Left lobe of liver (tissue), 2 donors: ENCODE measurements at places on chromosomes 5 and 9. TPM values are rescaled to one million over a fixed set of nuclear protein-coding genes. Genes with fewer than 3 reads are reported as not detected.
A peak's percentile ranks its signal among the peaks of the same experiment; 100 is the strongest.

GRCh38 chr9:26656003-26656870 lies 236.4 kb downstream of the CAAP1 start:
- DNase-seq: no peak

DNA sequence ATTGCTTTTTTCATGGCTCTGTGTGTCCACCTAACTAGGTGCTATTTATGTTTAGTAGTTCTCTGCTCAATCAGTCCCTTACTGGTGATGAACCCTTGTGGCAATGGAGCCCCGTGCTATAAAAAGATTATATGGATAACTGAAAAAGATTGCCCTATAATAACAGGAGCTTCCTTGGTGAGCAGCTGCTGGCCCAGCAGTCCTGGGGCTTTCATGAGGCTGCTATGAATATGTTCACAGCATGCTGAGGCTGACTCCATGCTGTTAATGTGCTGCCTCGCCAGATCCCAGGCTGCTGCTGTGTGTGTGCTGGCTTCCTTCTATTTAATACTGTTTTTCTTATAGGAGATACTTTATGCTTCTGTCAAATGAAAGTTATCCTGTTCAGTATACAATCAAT lies 357.5 kb downstream of the TAF11L14 start:
- DNase-seq: no peak

DNA sequence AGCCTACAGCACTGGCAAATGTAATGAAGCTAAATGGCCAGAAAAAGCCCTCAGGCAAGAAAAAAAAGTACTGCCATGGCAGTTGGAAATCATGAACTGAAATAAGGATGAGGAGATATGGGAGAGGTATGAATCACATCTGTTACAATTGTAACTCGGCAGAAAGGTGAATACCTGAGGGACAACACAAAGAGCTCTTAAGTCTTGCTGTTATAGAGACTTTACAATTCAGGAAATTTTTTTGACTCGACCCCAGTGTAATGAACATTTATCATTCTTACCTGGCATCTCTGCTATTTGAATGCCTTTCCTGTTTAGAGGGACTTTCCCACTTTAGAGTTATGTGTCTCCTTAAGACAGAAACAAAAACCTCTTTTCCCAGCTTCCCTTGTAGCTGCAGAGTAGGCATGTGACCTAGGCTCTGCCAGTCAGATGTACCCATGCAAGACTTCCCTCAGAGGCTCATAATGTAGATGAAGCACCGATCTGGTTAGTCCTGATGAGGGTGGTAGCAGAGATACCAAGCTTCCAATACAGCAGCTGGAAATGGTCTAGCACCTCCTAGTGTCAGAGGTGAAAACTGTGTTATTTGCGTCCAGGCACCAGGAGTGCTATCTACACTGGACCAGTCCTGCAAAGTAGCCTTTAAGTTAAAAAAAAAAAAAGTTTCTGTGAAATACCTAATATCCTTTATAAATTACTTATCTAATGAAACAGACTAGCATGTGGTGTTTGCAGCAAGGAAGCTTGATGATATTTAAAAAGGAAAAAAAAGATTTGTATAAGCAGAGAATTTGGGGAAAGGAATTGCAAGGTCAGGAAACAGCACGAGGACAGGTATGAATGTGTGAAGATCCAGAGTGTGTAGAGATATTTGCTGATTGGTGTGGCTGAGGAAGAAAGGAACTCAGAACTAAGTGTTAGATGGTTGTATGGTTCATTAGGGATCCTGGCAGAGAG lies 146.9 kb upstream of the SLC1A3 start:
- DNase-seq: no peak

GRCh38 chr5:81187885-81188284 lies 45.2 kb upstream of the CKMT2 start:
- peak; percentile 62 for DNase-seq

Gene MLANA
- total RNA-seq: not detected

- DNase-seq: no peak
Measured at GRCh38 chr5:94397508-94397907, 220.9 kb downstream of the KIAA0825 start.

DNA sequence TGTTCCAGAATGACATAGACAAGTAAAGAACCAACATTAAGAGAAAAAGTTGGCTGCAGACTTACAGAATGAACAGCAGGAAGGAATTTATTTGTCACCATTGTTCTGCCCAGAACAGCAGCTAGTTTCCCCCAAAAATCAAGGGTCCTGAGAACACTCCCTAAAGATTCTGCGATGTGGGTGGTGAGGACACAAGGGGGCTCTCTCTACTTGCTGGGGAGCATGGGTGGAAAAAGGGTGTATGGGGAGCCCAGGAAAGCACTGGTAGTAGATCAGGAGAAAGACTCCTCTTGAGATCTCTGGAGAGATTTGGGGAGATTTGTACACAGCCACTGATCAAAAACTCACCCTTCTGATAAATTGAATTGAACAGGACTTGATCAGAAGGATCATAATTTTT lies 316.5 kb downstream of the KCTD16 start:
- DNase-seq: no peak

GRCh38 chr9:88833946-88834345 lies 157.3 kb upstream of the S1PR3 start:
- no peak for DNase-seq

DNA sequence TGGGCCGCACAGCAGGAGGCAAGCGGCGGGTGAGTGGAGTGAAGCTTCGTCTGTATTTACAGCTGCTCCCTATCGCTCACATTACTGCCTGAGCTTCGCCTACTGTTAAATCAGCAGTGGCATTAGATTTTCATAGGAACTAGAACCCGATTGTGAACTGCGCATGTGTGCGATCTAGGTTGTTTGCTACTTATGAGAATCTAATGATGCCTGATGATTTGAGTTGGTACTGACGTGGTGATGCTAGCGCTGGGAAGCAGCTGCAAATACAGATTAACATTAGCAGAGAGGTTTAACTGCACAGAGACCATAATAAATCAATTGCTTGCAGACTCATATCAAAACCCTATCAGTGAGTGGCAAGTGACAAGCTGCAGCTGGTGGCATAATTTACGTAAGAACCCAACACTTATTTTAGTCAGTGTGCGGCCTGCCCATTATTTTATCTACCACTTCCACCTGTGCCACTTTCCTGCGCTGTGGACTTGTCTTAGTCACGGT lies 133.4 kb upstream of the CDH9 start:
- no peak for DNase-seq

DNA sequence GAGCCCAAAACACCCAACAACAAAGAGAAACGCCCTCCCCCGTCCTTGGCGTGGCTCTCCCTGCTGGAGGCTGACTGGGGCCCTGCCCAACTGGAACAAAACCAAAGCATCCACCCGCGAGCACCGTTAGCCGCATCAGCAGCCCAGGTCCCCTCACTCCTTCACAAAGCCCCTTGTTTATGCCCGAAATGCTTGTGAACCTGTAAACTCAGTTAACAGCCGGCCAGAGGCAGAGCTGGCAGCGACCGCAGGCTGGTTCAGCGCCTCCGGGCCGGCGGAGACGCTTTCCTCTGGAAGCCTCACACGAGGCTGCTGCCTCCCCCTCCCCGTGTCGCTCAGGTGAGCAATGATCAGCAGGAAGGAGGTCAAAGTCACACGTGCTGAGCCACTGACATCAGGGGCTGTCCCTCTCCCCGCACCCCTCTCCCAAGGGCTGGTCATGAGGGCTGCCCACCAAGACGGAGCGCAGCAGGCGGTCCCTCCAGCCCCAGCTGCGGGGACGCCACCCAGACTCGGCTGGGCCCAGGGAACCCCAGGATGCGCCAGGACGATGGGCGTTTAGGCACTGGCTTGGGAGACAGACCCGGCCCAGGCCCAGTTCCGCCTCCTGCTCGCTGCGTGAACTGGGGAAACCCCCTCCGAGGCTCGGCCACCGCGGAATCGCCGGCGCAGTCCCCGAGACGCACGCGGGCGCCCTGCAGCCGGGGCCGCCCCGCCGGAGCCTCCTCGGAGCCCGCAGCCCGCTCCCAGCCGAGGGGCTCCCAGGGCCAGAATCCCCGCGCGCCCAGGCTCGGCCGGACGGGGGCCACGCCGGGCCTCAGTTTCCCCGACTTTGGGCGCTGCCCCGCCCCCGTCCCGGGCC lies 563 bp downstream of the SNAPC4 start:
- no peak for DNase-seq

GRCh38 chr5:67014957-67015400 lies 181.6 kb downstream of the CD180 start:
- no peak for DNase-seq

Gene CD180
- total RNA-seq: 0.38 TPM

DNA sequence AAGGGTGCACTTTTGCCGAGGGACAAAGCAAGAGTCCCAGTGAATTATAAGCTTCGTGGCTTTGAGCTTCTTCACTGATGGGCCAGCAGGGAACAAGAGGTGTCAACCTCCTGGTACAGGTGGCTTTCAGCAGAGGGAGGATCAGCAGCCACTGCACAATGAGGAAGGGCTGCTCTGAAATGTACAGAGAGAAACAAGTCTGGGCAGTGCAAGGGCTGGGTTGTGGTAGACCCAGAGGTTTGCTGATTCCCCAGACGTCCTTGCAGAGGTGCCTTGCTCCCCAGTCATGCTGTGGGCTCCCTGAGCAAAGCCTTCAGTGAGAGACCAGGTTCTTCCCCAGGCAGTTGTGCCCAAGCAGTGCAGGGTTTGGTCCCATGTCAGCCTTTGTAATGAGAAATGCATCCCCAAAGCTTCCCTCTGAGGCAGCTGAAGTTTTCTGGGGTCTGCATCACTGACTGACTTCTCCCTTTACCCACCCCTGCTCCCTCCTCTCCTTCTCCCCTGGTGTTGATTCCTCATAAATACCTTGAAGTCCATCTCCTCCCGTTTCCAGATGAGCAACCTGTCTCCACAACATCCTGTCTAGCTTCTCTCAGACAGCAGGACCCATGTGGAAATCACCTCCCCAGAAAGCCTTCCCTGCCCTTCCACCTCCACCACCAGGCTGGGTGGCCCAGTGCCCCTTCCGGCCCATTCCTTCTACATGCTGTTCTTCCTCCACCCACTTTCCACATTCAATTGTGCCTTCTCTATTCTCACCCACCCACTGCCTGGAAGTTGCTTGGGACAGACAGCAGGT lies 599.6 kb upstream of the ADAMTS16 start:
- DNase-seq: no peak

Gene TAL2
- total RNA-seq: not detected

DNA sequence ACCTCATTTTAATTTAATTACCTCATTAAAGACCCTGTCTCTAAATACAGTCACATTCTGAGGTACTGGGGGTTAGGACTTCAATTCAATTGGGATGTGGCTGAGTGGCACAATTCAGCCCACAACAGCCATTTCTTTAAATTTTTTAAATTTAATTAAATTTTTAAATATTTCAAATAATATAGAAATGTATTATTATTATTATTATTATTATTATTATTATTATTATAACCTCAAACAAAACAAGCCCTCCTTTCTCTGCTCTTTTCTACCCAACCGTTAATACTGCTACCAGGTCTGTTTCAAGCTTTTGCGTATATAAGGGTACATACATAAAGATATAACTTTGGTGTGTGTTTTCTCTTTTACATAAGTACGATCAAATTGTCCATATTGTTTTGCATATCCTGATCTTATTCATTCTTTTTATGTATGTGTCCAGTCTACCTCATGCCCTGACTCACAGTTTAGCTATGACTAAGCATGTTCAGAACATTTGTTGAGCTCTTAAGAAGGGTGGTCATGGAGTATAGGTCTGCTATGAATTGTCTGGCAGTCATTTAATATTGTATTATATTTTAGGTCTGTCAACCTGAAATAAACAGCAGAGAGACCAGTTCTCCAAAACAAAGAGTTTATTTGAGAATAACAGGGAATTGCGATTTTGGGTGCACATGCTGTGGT lies 16.1 kb upstream of the RAB14 start:
- no peak for DNase-seq

DNA sequence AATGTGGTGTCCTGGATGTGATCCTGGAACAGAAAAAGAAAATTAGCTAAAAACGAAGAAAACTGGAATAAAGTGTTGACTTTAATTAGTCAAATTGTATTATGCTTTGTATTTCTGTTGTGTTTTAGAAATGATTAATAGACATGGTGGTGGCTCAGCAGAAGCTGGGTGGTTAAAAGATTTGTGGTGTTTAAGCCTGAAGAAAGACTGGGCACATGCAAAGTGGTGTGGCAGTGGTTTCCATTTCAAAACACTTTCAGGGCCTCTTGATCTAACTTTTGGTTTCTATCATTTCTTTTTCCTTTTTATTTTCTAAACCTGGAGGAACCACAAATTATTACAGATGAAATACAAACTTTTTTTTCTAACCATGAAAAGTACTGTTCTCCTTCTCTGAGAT lies 44.1 kb downstream of the ADGRV1 start:
- DNase-seq: no peak

DNA sequence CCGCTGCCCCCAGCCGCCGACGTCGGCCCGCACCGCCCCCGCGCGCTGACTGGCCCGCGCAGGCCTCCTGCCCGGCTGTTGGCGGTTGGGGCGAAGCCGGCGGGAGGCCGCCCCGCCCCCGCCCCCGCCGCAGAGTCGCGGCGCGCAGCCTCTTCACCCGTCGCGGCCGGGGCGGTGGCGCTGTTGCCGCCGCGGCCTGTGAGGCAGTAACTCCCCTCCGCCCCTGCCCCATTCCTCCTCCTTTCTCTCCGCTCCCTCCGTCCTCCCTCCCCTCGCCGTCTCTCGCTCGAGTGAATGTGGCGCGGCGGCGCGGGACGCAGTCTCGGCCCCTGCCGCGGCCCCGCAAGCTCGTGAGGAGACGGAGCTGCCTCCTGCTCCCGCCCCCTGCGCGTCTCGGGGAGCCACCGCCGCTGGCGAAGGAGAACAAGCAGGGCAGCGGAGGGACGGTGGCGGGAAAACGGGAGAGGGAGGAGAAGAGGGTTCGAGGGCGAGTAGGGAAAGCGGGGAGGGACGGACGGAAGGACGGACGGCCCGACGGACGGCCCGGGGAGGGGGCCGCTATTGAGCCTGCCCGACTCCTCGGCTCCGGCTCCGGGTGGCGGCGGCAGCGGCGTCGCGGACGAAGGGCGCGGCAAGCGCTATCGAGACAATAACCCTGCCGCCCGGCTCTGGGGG lies 637 bp upstream of the ERBIN start:
- peak; percentile 88 for DNase-seq

- DNase-seq: no peak
Measured at GRCh38 chr5:149584121-149584520, 2.8 kb downstream of the ARHGEF37 start.

Gene FBP2
- not detected for total RNA-seq

DNA sequence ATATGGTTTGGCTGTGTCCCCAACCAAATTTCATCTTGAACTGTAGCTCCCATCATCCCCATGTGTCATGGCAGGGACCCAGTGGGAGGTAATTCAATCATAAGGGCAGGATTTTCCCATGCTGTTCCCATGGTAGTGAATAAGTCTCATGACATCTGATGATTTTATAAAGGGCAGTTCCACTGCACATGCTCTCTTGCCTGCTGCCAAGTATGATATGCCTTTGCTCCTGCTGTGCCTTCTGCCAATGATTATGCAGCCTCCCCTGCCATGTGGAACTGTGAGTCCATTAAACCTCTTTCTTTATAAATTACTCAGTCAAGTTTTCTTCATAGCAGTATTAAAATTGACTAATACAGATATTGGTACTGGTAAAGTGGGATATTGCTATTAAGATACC lies 42.4 kb downstream of the MARCHF11 start:
- no peak for DNase-seq

DNA sequence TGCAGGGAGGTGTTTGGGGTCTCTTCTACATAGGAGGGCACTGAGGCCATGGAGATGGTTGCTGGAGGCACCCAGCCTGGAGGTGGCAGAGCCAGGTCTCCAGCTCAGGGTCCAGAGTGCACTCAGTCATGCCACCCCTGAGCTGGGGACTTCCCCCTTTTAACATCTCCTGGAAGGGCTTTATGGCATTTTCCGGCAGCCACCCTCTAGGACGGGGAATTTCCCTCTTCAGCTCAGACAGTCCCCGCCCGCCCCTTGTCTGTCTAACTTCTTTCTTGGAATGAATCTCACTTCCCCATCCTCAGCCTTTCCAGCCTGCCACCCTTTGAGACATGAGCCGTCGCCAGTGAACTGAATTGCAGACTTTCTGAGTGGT lies 49.9 kb downstream of the COL15A1 start:
- no peak for DNase-seq
